ENCODE measurements at places on chromosomes 12 and 14.
A peak's percentile ranks its signal among the peaks of the same experiment; 100 is the strongest.

- no peak for DNase-seq
These were observed 18.0 kb downstream of the GPRC5A start for GRCh38 chr12:12909228-12909994.

DNA sequence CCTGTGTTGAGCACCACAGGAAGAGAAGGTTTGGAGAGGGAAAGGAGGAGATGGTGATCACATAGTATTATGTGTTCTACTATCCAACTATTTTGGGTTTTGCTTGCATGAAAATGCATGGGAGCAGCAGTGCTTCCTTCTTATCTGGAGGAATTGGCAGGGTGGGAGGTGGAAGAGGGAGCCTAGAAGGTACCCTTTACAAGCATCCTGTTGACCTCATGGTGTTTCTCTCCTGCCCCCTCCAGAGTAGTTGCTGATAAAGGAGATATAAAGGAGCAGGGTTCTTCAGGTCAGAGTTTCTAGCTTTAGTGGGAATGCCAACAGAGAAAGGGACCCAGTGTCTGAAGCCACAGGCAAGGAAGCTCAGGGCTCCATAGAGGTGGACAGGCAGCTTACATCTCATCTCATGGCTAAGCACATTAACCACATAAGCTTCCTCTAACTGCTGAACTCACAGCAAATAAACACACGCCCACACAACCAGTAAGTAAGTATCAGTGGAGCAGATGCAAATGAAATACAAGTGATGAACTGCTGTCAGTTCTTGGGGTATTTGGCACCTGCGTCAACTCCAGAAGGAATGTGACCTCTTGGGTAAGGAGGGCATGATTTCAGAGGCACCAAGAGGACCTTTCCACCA lies 174.2 kb upstream of the SLC38A2 start:
- no peak for DNase-seq

DNA sequence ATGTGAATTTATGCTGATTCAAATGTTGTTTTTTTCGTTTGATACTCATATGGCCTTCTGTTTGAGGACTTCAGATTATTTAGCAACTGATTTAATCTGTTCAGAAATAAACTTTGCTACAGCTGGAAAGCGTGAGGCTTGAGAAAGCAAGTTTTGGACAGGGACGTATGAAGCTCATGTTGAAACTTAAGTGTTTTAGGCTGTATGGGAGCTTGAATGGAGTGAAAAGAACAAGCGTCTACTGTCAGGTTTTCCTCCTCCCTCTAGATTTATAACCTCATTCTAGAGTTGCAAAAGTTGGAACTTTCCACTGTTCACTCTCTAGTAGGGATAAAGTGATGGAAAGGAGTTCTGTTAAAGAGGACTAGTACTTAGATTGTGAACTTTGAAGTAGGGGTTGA lies 1.0 kb downstream of the PRPF39 start:
- peak; percentile 27 for DNase-seq

GRCh38 chr14:91185721-91186120 lies 58.8 kb downstream of the GPR68 start:
- no peak for DNase-seq

DNA sequence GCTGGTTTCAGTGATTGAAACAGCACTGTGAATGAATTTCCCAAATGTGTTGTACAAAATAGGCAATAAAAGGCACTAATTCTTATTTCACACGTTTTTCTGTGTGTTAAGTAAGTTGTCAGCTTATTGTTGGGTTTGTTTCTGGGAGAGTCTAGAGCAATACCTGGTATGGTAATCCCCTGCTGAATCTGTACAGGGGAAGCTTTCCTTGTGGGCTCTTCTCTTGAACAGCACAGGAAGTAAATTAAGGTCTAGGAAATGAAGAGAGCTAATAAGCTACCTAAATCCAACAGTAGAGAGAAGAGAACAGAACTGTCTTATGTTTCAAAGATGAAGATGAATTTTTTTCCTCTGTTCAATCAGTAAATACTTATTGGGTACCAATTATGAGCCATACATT lies 406.7 kb downstream of the TMTC2 start:
- DNase-seq: no peak

GRCh38 chr14:34051966-34052657 lies 101.2 kb upstream of the EGLN3 start:
- DNase-seq: no peak

DNA sequence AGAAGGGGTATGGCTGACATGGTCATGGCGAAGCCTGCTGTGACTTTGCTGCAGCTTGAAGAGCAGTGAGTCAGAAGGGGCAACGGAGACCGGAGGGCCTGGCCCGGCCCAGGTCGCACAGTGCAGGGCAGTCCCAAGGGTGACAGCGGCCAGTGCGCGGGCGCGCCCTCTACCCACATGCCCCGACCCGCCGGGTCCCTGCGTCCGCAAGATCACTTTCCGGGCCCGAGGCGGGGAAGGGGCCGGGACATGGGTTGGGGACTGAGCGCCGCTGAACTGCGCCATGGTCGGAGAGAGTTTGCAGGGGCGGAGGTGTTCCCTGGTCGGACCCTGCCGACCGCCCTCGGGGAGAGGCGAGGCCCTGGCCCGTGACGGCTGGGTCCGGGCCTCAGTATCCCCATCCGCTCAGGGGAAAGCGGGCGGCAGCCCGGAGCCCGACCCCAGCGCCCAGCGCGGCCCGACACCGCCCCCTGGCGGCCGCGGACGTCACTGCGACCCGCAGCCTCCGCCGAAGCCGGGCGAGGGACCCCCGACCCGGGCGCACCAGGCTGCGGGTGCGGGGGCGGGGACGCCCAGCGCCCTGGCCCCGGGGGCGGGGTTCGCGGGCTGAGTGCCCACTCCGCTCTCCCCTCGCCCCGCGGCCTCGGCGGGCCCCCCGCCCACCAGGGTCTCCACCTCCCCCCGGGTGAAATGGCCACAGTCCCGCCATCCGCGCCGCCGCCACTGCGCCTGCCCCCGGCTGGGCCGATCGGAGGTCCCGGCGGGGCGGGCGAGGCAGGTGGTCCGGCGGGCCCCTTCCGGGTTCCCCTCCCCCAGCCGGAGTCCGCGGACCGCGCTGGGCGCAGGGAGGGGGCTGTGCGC lies 7.2 kb upstream of the ANKRD9 start:
- no peak for DNase-seq

DNA sequence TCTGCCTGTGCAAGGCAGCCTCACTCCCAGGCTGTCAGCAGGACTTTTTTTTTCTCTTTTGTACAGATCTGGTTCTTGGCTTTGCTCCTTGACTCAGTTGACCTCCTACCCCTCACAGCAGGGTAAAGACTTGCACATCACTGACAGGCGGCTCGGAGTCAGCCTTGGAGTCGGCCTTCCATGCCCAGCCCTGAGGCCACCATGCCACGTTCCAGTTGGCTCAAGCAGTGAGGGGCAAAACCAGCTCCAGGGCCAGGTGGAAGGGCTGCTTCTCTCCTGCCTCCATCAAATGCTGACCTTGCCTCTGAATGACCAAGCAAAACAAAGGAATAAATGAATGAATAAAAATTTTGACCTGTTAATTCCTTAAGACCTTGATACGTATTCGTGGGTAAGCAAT lies 27.6 kb downstream of the JAG2 start:
- DNase-seq: no peak

DNA sequence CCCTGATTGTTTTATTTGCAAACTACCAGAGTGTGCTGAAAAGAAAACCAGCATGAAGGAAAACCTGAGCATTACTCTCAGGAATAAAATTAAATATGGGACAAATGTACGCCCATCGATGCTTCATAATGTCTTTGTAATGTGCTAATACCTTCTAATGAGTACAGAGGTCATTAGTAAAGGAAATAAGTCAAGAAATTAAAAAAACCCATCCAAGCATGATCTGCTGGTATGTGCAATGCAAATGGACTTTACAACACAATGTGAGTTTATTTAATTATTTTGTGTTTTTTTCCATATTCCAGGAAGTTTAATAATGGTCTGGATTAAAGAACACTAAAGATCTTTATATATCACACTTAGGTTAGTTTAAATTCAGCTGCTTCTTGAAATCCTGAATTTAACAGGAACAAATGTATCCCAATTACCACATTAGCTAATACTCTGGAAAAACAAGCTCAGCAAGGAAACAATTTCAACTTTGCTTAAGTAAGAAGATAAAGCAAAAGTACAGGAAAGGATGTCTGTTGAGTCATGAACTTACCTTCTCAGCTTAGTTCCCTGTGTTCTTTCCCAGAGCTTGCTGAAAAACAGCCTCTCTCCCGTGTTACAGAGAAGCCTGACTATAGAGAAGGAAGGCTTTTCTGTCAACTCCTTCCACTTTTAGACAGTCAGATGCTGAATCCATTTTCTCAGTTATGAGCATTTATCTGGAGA lies 179.3 kb upstream of the TMEM260 start:
- DNase-seq: no peak

GRCh38 chr14:34340025-34340625 lies 121.9 kb downstream of the SPTSSA start:
- DNase-seq: no peak

GRCh38 chr14:36316131-36316530 lies 4.3 kb downstream of the MBIP start:
- DNase-seq: no peak

DNA sequence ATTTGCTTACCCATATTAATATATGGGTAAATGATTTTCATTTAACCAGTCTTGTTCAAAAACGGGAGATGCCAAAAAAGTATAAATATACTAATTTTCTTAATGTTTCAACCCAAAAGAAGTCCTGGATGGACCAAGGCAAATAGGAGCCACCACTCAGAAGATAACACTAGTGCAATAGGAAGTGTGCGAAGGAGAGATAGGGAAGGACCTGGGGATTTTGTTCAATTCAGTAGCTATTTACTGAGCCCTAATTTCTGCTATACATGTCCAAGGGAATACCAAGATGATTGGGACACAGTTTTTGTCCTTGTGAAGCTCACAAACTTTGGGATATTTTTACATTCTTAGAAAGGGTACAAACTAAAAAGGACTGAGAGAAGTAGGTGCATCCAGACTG lies 1.5 kb downstream of the CMAS start:
- DNase-seq: no peak

DNA sequence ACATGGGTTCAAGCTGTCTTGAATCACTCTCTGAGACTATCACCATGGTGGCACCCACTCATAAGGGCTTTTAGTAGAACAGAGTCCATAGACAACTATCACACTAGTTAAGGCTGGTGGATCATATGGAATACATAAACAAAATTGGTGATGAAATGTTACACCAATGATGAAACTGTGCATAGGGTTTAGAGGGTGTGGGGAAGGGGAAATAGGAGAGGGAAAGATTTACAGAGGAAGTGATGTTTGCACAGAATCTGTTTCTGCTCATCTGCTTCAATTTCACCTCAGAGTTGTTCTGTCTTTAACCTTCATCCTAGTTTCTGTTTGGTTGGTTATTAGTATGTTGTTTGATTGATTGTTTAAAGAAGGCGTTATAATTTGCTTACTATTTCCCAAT lies 2.4 kb upstream of the RXYLT1 start:
- no peak for DNase-seq

DNA sequence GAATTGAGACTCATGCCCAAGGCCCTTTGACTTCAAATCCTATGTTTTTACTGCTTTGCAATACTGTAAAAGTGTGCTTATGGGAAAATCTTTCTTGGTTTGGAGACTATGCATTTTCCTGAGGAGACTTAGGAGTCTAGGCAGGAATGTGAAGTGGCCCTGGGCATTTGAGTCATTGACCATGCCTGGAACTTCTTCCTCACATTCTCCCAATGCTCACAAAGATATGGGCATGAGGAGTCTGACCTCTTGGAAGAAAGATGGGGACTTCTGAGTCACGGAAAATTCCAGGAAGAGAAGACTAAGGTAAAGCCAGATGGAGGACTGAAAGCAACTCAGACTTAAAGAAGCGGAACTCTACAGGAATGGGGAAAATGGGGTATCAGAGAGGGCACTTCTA lies 38.2 kb upstream of the ZNF641 start:
- no peak for DNase-seq

DNA sequence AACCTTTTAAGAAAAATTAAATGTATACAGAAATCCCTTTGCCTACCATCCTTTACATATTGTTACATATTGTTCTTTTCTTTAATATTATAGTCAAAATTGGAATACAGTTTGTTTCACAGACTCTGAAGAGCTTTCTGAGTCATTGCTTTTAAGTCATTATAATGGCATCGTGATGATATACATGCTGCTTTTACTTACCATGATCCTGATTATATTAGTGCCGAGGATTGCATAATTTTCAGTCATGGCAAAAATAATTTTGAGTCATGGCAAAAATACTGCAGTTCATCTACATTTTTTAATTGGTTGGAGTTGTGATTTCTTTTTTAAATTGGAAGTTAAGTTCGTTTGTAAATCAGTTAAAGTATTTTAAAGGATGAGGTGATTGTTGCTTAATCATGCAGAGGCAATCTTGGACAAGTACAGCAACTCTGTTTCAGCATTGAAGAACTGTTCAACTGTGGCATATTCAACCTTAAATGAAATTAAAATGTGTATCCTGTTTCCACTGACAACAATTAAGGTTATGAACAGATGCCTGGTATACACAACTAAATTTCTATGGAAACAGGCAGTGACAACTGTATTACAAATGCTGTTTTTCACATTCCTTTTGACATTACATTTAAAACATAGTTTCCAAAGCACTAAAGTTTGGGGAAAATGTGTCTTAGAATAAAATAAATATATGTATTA lies 142.3 kb downstream of the PCNX1 start:
- DNase-seq: no peak

GRCh38 chr12:32032205-32032810 lies 73.1 kb downstream of the RESF1 start:
- DNase-seq: peak; percentile 74

- DNase-seq: no peak
These were observed 277.6 kb upstream of the PLEKHG7 start for GRCh38 chr12:92425165-92425564.

Data from renal pelvis (tissue), 12 donors.